ENCODE measurements at places on chromosomes 16 and 17.

GRCh38 chr17:44707755-44708400 lies 587 bp upstream of the DBF4B start:
- no peak for DNase-seq

DNA sequence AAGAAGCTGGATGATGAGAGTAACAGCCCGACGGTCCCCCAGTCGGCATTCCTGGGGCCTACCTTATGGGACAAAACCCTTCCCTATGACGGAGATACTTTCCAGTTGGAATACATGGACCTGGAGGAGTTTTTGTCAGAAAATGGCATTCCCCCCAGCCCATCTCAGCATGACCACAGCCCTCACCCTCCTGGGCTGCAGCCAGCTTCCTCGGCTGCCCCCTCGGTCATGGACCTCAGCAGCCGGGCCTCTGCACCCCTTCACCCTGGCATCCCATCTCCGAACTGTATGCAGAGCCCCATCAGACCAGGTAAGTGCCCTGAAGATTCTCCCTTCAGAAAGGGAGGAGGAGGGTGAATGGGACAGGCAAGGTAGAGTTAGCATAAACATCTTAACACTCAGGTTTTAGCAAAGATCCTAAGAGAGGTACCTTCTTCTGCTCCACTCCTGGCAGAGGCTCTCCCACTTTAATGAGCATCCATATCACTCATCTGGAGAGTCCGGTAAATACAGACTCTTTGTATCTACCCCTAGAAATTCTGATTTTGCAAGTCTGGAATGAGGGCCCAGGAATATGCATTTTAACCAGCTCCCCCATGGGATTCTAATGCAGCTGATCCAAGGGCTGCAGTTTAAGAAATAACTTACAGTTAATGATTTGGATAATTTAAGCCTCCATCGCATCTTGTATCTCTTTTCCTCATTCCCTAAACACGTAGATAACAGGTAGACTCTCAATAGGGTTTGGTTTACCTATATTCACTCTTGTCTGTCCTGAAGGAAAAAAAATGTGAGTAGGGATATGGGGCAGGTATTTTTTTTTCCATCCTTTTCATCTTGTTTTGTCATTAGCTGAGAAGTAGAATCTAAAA lies 3.3 kb downstream of the HLF start:
- no peak for DNase-seq

DNA sequence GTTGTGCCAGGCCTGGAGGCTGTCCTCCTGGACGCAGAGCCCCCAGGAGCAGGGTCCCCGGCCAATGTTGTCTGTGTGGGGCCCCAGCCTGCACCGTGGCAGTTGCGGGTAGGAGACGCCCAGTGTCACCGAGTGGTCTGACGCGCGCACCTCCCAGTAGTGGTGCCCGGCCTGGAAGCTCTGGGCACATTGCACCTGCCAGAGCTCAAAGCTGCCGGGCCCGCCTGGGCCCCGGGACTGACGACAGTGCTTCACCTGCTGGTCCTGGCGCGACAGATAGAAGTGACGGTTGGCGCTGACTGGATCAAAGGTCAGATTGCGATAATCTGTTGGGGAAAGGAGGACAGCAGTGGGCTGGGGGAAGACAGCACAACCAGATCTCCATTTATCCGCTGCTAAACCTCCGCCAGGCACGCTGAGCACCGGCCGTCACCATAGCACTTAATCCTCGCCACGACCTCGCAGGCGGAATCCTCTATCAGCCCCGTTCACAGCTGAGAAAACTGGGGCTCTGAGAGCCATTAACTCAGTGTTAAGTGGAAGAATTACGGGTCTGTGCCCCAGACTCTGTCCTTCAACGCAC lies 5.6 kb downstream of the TRIM65 start:
- DNase-seq, result no peak

DNA sequence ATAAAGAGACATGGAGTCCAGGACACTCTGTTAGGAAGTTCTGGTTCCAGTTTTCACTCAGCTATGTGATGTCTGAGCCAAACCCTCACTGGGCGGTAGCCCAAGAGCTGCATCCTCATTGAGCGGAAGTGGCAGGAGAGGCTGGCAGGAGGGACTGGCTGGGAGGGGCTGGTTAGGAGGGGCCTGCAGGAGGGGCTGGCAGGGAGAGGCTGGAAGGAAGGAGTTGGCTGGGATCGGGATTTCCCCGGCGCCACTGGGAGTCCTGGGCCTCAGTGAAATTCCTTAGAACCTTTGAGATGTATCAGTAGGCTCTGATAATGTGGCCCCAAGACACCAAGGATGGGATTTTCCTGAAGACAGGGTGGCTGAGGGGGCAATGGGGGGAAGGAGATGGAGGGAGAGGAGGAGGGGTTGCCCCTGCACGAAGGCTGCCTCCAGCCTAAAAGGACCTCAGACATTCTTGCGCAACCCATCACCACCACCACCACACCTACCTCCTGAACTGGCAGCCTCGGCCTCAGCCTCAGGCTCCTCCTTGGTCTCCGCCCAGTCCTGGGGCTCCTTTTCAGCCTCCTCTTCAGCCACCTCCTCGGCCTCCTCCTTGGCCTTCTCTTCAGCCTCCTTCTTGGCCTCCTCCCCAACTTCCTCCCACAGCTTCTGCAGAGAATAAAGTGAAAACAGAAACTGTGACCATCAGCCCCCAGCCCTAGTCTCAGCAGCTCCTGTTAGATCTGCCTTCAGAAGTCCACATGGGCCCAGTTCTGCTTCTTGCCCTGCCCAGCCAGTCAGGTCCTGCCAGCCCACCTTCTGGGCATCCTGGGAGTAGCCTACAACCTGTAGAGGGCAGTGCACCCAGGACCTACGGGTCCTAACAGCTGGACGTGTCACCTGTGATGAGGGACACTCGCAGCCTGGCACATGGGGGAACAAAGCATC lies 31.7 kb downstream of the CNGB1 start:
- DNase-seq, result peak; percentile 79

DNA sequence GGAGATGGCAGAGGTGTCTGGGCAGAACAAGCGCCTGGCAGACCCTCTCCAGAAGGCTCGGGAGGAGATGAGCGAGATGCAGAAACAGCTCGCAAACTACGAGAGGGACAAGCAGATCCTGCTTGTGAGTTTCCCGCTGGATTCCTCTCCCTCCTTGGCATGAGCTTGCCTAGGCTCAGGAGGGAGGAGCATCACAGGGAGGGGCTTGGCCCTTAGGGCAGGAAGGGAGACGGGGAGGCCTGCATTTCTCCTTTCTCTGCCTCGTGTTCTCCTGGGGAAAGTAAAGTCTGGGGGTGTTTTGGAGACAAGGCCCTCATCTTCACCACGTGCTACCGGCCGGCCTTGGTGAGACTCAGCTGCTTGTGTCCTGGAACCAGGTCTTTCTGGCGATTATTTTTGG lies 18.0 kb upstream of the DBNDD1 start:
- DNase-seq, result no peak

DNA sequence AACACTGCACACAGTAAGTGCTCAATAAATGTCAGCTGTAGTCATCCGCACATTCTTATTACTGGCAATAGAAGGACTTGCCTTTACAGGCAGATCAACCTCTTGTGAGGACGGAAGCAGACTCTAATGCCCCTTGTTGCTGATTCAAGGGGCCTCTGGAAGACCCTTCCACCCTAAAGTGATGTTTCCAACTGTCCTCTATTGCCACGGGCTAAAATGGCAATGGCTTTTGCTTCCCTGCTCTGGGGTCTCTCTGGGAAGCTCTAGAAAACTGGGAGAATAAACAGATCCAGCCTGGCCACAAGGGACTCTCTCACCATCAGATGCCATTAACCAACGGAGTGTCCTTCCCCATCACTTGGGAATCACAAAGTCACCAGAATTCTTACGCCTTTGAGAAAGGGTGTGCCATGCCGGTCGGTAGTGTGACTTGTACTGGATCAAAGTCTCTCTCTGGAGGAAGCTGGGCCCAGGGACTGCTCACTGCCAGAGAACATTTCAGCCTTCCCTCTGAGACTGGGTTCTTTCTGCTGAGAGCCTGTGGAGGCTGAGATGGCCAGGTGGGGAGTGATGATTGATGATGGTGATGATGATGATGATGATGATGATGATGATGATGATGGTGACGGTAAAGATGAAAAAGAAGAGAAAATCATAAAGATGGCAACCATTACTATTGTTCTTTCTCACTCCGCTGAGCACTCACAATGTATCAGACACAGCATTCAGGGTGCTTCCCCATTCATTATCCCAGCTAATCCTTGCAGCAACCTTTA lies 146.8 kb downstream of the CYLD start:
- DNase-seq, result no peak

GRCh38 chr17:40625311-40625710 lies 22.3 kb downstream of the SMARCE1 start:
- DNase-seq, result no peak

DNA sequence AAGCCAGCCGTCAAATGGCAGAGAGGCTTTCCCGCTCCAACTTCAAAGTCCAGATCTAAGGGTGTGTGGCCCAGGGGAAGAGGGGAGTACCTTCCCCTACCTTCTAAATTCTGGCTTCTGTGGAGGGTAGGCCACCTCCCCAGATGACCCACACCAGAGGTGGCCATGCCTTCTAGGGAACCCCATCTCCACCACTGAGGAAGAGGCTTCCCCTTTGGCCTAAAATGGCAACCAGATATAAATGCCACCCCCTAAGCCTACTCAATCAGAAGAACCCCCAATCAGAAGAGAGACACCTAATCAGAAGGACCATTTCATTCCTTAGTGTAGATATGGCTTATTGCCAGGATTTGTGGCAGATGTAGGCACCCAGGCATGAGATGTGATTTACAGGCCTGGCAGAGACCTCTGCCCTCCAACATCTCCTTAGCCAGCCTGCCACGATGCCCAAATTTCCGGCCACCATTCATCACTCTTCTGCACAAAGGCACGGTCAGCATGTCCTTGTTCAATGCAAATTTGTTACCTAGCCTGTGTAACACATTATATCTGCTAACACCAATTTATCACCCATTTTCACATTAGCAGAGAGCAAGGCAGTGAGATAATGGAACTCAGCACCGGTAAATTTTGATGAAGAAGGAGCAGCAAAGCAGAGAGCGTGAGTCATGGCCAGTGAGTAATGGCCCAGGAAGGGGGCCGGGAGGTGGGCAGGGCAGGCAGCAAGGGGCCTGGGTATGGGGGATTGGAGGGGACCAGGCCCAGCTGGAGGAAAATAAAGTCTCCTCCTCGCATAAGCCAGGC lies 1.2 kb upstream of the MGAT5B start:
- DNase-seq, result no peak
